Iris pigment epithelial cell (primary cell): ENCODE measurements at places on chromosomes 3 and 15.

GRCh38 chr3:184674626-184675025 lies 37.2 kb downstream of the MAGEF1 start:
- no peak for DNase-seq

GRCh38 chr3:9133656-9134055 lies 115.8 kb downstream of the SRGAP3 start:
- no peak for DNase-seq

GRCh38 chr3:191139736-191140135 lies 59.3 kb upstream of the OSTN start:
- no peak for DNase-seq

DNA sequence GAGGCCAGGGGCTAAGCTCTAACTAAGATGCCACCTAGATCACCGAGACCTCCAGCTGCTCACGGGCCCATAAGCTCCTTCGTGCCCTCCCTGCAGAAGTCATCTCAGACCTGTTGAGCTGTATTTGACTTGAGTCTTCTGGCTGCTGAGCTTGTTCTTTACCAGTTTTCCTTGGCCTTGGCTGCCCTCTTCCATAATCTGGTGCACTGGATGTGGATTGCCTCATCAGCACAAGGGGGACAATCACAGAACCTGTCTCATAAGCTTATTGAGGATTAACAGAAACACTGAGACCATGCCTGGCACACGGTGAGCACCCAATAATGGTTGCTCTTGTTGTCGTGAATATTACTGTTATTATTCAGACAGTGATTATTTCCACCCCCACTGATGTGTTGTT lies 101.1 kb downstream of the EPHB1 start:
- no peak for DNase-seq

- no peak for DNase-seq
These were observed 22.4 kb upstream of the SRP14 start for GRCh38 chr15:40061212-40061901.

GRCh38 chr3:156535162-156535627 lies 19.7 kb downstream of the SSR3 start:
- peak; percentile 100 for DNase-seq

- DNase-seq = no peak
These were observed 133.3 kb downstream of the WDR72 start for GRCh38 chr15:53625962-53626845.

- no peak for DNase-seq
These were observed 56.2 kb upstream of the LPP start for GRCh38 chr3:188097791-188098190.

DNA sequence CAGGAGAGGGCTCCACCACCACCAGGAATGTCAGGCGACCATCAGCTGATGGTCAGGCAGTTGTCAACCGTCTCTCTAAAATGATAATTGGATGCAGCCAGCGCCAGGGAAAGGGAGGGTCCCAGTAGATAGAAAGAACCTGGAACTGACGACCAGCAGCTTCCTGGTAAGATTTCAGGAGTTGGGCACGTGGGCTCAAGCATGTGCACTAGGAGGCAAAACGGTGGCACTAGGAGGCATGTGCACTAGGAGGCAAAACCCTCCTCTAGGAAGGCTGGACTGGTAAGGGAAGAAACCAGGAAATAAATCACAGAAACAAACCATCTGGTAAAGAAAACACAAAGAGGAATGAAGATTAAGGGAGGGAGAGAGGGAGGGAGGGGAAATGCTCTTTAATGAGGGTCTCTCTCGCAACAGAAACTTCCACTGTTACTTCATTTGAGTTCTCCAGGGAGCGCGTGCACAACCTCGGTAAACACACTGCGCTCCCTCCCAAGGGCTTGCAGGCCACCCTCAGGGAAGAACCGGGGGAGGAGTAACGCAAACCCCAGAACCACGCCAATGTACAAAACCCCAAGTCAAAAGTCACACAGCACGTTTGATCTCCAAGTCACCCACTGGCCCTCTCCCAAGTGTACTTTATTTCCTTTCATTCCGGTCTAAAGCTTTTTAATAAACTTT lies 116.7 kb downstream of the XXYLT1 start:
- DNase-seq = peak; percentile 70

- peak; percentile 63 for DNase-seq
These were observed 59.8 kb upstream of the KLHL25 start for GRCh38 chr15:85854345-85855097.

GRCh38 chr3:126959136-126959920 lies 23.6 kb upstream of the PLXNA1 start:
- no peak for DNase-seq

- no peak for DNase-seq
These were observed 218.8 kb upstream of the HES1 start for GRCh38 chr3:193917158-193917557.

- DNase-seq = no peak
These were observed 58.6 kb downstream of the PIAS1 start for GRCh38 chr15:68112706-68113105.

- DNase-seq = peak; percentile 33
These were observed 334.9 kb upstream of the NR2F2 start for GRCh38 chr15:95995375-95996168.

- DNase-seq = no peak
These were observed 50.9 kb downstream of the PCNP start for GRCh38 chr3:101624857-101625256.

DNA sequence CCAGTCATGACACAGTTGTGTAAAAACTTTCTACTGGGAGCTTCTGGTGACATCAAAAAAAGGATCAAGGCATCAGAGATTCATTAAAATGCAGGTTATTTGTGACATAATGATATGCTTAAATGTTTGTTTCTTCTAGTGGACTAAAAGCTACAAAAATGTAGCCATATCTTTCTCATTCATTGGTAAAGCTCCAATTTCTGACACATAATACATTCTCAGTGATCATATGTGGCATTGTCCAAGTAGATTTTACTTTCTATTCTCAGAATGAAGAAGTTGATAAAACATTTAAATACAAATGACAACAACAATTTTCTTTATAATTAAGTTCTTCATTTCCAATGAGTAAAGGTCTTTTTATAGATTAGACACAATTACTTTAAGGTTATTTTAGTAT lies 71.0 kb upstream of the ARHGEF26 start:
- DNase-seq = no peak

GRCh38 chr3:148460686-148461085 lies 237.0 kb upstream of the AGTR1 start:
- no peak for DNase-seq

GRCh38 chr15:79620112-79620857 lies 188.1 kb downstream of the MINAR1 start:
- peak; percentile 68 for DNase-seq

DNA sequence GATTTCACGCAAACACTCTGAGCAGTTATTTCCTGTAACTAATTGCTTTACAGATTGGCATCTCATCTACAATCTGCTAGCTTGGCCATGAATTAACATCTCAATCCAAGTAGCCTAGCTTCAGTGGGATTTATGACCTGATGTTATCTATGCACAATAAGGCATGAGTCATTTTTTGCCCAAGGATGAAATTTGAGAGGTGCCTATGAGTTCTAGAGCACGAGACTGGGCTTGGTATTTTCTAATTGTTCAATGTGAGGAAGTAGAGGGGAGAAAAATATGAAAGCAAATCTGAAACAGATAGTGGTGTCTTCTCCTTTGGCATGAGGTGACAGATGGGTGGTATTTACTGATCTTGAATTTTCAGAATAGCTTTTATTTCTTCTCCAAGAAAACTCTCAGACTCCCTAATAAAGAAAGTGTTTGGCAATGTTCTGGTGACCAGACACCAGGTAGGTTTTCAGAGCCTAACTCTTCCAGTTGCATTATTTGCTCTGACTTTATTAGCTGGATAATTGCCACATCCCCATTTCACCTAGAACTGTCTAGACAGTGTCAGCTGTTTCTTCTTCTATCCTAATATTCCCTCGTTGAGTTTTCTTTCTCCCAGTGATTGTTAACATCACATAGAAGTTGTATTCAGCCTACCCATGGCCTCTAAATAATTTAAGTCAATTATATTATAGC lies 301.0 kb upstream of the UMPS start:
- peak; percentile 50 for DNase-seq

DNA sequence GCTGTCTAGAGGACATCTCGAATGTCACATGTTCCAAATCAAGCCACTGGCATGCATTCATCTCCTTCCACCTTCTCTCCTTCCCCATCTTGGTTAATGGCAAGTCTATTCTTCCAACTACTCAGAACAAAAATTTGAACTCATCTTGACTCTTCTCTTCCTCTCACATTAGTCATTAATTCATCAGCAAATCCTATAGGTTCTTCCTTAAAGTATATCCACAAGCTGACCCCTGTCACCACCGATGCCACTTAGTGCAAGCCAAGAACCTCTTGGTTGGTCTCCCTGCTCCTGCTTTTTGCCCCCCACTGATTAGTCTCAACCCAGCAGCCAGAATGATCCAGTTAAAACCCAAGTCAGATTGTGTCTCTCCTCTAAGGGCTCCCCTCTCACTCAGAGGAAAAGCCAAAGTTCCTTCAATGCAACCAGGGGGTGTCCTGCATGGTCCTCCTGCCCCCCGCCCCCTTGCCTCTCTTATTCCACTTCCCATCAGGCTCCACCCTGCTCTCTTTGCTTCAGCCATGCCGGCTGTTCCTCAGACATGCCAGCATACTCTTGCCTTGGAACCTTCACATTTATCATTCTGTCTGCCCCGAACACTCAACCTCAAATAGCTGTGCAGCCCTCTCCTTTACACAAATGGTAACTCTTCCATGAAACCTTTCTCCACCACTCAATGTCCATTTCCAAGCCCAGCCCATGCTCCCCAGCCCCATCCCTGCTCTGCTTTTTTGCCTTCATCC lies 1.0 kb upstream of the GALNT15 start:
- DNase-seq = no peak

- no peak for DNase-seq
These were observed 21.8 kb upstream of the ATP1B3 start for GRCh38 chr3:141854599-141854998.

DNA sequence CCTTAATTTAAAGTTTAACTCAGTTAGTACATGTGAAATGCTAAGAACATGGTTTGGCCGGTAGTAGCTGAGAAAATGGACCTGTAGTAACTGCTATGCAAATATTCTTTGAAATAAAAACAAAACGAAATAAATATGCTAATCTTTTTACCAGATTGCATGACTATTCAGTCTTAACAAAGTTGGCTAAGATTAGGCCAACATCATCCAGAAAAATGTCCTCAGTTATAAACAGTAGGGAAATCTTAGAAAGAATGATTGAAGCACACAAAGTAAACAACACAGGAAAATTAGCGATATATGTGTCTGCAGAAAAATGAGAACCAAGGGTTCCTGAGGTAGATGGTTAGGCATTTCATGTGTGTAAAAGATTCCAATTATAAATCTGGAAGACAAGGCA lies 832.1 kb downstream of the TUSC7 start:
- no peak for DNase-seq

DNA sequence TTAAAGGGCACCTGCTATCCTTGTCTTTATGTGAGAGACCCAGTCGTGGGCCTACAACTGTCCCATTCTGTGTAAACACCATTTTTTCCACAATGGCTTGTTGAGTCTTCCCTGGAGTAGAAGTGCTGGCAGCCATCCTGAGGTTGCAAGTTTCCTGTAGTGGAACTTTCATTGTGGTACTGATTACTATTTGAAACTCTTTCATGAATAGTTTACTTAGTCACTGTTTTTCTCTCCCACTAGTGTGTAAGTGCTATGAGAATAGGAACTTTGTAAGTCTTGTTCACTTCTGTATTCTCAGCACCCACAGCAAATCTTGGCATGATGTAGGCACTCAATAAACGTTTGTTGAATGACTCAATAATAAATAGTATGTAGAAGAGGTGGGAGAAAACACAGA lies 48.6 kb downstream of the RARB start:
- DNase-seq = peak; percentile 66

GRCh38 chr3:42033741-42034140 lies 57.4 kb upstream of the TRAK1 start:
- DNase-seq = peak; percentile 46

DNA sequence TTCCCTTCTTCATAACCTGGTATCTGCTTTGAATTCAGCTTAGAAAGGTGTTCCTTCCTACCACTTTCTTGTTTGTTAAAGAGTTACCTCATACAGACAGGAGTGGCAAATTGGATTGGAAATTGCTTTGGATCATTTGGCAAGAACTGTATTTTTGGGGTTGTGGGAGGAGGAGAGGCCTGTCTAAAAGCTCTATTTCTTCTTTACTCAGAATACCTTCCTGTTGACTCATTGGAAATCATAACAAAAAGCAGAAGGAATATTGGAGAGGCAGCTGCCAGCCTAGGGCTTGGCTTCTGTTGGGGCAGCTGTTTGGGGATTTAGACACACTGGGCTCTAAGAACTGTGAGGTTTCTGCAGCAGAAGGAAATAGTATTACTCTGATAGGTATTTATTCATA lies 14.2 kb downstream of the IQGAP1 start:
- DNase-seq = peak; percentile 76

DNA sequence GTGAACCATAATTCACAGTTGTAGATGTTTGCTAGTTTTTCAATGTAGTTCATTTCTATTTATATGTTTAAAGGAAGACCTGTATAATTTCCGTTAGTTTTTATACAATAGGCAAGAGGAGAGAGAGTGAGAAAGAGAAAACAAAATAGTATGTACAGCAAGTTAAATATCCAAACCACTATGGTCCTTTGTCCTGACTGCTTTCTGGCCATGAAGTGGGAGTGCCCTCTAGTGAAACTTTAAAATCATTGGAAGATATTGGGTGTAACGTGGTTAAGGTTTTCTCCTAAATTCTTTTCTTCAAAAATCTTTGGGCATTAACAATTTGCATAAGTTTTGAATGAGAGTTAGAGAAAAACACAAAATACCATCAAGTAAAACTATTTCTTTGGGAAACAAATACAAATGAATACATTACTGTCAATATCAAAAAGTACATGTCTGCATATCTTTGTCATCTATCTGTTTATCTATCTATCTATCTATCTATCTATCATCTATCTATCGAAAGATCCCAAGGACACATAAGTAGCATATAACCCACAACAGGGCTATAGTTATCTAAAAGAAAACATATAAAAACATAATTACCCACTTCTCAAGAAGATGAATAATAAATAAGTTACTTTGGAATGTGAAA lies 534.6 kb upstream of the ATP11B start:
- peak; percentile 41 for DNase-seq

DNA sequence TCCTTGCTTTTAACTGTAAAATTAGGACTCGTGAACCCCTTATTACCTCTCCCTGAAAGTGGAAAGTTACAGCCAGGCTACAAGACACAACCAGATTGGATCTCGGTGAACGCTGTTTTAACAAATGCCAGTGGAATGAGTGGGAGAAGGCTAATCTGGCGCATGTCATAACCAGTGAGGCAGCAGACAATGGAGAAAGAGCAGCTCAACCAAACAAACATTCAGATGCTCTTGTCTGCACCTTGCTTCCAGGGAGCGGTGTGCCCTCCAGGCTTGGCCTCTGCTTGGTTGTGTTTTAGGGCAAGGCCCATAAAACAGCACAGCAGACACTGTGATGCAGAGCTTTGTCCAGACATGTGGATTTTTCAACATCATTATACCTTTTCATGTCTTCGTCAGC lies 45.9 kb upstream of the ATP1B3 start:
- DNase-seq = peak; percentile 17

GRCh38 chr15:90513448-90513847 lies 16.3 kb upstream of the CRTC3 start:
- no peak for DNase-seq

- no peak for DNase-seq
These were observed 202.7 kb upstream of the STRIT1 start for GRCh38 chr3:155496206-155496605.

- DNase-seq = peak; percentile 94
These were observed 80.9 kb downstream of the DGKG start for GRCh38 chr3:186281176-186281575.
